Daoy (cell line): ENCODE measurements at places on chromosomes 11 and 22.

GRCh38 chr22:48142388-48142787 lies 1379.9 kb downstream of the TBC1D22A start:
- DNase-seq = no peak

GRCh38 chr22:47463220-47463619 lies 700.8 kb downstream of the TBC1D22A start:
- no peak for DNase-seq

DNA sequence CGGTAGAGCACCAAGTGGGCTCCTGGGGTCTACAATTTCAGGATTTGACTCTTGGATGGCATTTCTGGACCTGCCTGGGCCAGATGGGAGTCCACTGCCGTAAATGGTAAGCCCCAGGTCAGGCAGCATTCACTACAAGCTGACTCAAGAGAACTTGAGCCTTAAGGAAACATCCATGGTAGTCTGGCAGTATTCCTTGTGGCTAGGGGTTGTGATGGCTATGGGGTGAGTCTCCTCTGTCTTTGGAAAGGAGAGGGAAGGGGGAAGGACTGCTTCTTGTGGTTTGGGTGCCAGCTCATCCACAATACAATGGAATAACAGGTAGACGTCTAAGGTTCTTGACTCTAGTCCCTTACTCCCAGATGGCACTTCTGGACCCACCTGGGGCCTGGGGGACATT lies 32.3 kb upstream of the POU2AF2 start:
- no peak for DNase-seq

DNA sequence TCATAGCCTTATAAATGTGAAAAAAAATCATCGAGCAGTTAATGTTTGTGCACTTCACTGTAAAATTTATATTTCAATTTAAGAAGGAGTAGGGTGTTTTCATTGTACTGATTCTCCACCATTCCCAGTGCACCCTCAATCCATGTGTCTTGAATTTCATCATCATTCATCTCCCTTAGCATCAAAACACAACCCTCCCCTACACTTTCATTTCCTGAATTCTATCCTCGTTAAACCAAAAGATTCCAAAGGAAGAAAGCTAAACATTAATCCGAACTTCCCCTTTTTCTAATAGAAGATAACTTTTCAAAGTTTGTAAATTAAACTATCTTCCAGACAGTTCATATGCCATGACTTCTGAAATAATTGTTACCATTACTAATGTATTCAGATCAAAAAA lies 34.1 kb upstream of the OR8B8 start:
- no peak for DNase-seq

- DNase-seq = no peak
These were observed 11.4 kb upstream of the TCP11L1 start for GRCh38 chr11:33027846-33028536.

- no peak for DNase-seq
These were observed 34.7 kb downstream of the USP35 start for GRCh38 chr11:78223320-78223954.
